Astrocyte (in vitro differentiated cells and primary cell): ENCODE measurements at places on chromosomes 6 and 20. TPM values are rescaled to one million over a fixed set of nuclear protein-coding genes. Genes with fewer than 3 reads are reported as not detected.

GRCh38 chr20:22339091-22339881 is 245.1 kb downstream of the FOXA2 start:
- H3K4me1 ChIP-seq, result no peaks in the 10 kb centered on the region
- H3K36me3 ChIP-seq, result no peaks in the 10 kb centered on the region
- DNase-seq, result peak; percentile 18
- H3K4me3 ChIP-seq, result no peak overlapping the region
- H3K27ac ChIP-seq, result no peak overlapping the region
- H3K27me3 ChIP-seq, result no peaks in the 10 kb centered on the region

GRCh38 chr6:6074190-6074589 is 67.5 kb upstream of the NRN1 start:
- no peaks in the 10 kb centered on the region for H3K36me3 ChIP-seq
- H3K27me3 ChIP-seq, result no peaks in the 10 kb centered on the region
- no peak for DNase-seq
- no peak overlapping the region for H3K27ac ChIP-seq
- no peaks in the 10 kb centered on the region for H3K4me1 ChIP-seq

DNA sequence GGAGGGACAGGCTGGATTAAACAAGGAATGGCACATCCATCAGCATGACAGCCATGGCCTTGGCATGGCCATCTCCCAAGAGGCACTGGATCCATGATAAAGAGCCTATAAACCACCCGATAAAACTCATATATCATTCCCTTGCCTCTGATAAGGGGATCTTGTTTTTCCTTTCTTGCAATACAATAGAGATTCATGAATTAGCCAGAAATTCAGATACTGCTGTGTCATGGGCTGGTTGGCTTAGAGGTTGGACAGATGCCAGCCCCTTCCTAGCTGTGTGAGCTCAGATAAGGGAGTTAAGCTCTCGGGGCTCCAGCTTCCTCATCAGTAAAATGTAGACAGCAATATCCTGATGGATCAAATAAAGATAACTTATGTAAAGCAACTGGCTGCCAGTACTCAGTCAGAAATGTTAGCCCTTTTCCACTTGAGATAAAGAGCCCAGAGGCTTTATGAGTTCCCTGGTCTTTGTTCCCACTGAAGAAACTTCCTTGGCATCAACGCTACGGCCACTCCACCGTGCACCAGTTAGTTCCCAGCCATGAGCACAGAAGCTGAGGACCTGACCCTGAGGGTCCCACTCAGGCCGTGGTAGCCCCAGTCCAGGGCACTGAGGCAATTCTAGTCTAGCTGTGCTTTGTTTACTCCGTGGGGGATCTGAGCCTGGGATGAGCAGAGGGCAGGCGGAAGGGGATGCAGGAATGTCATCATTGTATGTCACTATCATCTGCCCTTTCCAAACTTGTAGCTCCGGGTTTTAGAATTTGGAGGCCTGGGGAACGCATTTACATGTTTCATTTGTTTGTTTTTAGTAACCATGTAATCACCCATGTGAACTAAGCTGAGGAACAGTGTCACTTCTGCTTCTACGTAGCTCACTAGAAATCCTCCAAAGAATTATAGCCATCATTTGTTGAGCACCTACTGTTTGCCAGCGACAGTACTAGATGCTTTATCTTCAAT is 67.2 kb upstream of the TBC1D7 start:
- no peaks in the 10 kb centered on the region for H3K27me3 ChIP-seq
- peaks cover 10% of the 10 kb centered on the region for H3K4me1 ChIP-seq
- peak; percentile 89 for DNase-seq

DNA sequence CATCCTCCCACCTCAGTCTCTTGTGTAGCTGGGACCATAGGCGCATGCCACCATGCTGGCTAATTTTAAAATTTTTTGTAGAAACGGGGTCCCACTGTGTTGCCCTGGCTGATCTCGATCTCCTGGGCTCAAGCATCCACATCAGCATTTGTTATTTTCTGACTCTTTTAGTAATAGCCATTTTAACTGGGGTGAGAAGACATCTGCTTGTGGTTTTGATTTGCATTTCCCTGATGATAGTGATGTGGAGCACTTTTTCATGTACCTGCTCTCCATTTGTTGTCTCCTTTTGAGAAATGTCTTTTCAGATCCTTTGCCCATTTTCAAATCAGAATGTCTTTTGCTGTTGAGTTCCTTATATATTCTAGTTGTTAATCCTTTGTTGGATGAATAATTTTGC is 22.2 kb upstream of the TULP4 start:
- H3K4me1 ChIP-seq, result peaks cover 16% of the 10 kb centered on the region
- DNase-seq, result no peak
- no peaks in the 10 kb centered on the region for H3K27me3 ChIP-seq
- no peaks in the 10 kb centered on the region for H3K36me3 ChIP-seq

DNA sequence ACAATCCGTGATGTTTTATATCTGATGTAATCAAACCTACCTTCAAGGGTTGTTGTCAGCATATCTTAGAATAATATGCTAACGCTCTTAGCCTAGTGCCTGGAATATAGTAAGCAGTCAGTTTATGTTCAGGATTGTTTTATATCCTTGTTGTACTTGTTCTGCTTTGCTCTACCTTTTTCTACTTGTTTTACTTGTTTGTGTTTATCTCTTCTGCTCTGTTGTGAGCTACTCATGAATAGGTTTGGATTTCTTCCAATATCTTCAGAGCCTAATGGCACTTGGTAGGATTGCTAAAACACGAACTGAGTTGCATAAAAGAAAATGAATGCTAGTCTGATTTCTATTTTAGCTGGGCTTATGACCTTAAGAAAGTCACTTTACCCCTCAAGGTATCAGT is 40.1 kb downstream of the DNAH8 start:
- H3K27ac ChIP-seq, result no peak overlapping the region
- no peak for DNase-seq
- H3K4me3 ChIP-seq, result no peak overlapping the region
- H3K36me3 ChIP-seq, result no peaks in the 10 kb centered on the region
- H3K4me1 ChIP-seq, result no peaks in the 10 kb centered on the region

GRCh38 chr6:137729866-137730629 is 137.0 kb upstream of the TNFAIP3 start:
- DNase-seq, result no peak
- H3K4me3 ChIP-seq, result no peak overlapping the region
- no peaks in the 10 kb centered on the region for H3K27me3 ChIP-seq
- no peaks in the 10 kb centered on the region for H3K36me3 ChIP-seq

DNA sequence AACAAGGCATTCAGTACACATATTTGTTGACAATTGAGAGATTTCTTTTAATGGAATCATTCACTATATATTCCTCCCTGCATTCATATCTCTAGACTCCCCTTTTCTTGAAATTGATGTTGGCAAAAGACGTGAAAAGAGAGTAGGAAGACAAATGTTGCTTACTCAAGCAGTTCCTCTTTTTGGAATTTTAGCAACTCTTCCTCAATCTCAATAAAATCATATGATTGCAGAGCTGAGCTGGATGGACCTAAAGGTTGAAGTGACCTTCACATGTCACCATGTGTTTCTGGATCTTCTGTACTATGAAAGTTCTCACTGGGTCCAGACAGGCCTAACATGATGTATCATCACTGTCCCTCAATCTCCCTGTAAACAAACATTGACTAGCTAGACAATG is 18.6 kb downstream of the ADGRF1 start:
- H3K27me3 ChIP-seq, result no peaks in the 10 kb centered on the region
- H3K36me3 ChIP-seq, result no peaks in the 10 kb centered on the region
- H3K4me1 ChIP-seq, result no peaks in the 10 kb centered on the region
- no peak for DNase-seq

DNA sequence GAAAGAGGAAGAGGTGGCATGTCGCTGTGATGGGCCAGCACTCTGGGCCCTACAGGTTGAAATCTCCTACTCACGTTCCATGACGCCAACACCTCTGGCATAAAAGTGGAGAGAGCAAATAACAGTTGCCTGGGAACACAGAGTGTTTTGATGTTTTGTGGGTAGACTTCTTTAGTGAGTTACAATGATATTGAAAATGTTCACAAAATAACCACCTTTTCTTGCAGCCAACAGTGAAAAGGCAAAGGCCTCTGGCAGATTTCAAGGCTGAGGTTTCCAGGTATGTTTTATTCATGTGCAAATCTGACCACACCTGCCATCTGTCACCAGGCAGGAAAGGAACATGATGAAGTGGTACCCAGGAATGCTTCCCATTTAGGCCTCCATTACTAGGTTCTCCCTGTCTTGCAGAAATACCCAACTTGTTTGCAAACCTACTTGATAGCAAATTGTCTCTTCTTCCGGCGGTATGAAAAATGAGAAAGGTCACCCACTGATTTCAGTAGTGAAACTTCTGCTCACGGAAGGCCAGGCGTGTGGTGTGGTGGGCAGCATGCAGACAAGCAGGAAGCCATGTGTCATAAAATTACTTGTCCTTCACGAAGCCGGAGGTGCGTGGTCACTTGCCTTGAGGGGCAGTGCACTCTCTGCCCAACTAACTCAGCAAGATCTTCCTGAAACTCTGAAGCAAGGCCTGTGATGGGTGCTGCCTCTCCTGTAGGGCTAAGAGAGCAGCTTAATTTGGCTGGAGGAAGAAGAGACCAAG is 299.1 kb upstream of the PRDM1 start:
- no peak for DNase-seq
- no peaks in the 10 kb centered on the region for H3K36me3 ChIP-seq
- H3K27me3 ChIP-seq, result no peaks in the 10 kb centered on the region
- H3K4me3 ChIP-seq, result no peak overlapping the region
- H3K27ac ChIP-seq, result no peak overlapping the region

DNA sequence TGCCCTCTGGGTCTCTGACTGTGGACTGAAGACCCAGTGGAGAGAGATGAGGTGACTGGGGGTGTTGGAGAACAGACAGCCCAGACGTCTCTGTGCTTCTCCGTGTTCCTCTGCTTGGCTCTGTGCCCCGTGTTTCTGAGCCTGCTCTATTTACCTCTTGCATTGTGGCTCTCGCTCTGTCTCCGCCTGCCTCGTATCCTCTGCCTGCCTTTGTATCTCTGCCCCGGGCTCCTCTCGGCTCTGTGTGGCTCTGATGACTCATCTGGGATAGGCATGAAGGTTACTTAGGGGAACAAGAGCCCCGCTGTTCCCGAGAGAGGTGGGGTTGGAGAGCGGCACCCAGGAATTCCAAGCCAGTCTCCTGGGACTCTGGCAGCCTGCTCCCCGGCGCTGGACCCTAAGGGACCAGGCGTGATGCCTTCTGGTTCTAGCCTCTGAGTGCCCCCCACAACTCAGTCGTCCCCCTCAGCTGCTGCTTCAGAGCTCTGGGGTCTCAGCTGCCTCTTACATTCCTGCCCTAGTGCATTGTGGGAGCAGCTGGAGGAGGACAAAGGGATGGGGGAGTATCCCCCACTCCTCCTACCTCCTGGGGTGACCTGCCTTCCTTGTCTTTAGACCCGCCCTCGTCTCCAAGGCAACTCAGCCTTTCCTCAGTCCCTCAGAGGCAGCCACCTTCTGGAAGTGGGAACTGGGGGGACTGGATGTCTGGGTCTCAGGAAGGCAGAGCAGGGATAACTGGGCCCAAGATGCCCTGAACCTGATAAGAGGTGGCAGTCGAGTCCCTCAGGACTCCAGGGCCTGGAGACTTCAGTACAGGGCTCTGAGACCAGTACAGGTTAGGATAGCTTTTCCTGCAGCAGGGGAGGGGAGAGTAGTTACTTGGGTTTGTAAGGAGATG is 1.9 kb downstream of the DDR1 start:
- peak overlapping the region; percentile 64 for H3K4me3 ChIP-seq
- H3K4me1 ChIP-seq, result peaks cover 63% of the 10 kb centered on the region
- H3K27ac ChIP-seq, result peak overlapping the region; percentile 65
- H3K27me3 ChIP-seq, result no peaks in the 10 kb centered on the region
- no peaks in the 10 kb centered on the region for H3K36me3 ChIP-seq

GRCh38 chr6:53616450-53617357 is 48.9 kb downstream of the KLHL31 start:
- no peaks in the 10 kb centered on the region for H3K36me3 ChIP-seq
- DNase-seq, result no peak
- H3K4me1 ChIP-seq, result peaks cover 9% of the 10 kb centered on the region

- no peaks in the 10 kb centered on the region for H3K27me3 ChIP-seq
- DNase-seq, result no peak
- no peak overlapping the region for H3K27ac ChIP-seq
- no peaks in the 10 kb centered on the region for H3K4me1 ChIP-seq
- H3K4me3 ChIP-seq, result no peak overlapping the region
Observed at GRCh38 chr20:43691928-43692524, 25.1 kb downstream of the MYBL2 start.

GRCh38 chr6:32483968-32484613 is 44.4 kb downstream of the HLA-DRA start:
- no peaks in the 10 kb centered on the region for H3K27me3 ChIP-seq
- H3K4me1 ChIP-seq, result no peaks in the 10 kb centered on the region
- no peak overlapping the region for H3K27ac ChIP-seq
- H3K4me3 ChIP-seq, result no peak overlapping the region

- peak overlapping the region; percentile 95 for H3K4me3 ChIP-seq
- H3K27ac ChIP-seq, result peak overlapping the region; percentile 41
- DNase-seq, result no peak
- peaks cover 54% of the 10 kb centered on the region for H3K36me3 ChIP-seq
- no peaks in the 10 kb centered on the region for H3K27me3 ChIP-seq
Observed at GRCh38 chr6:134173366-134173725, 120.9 kb upstream of the SLC2A12 start.

DNA sequence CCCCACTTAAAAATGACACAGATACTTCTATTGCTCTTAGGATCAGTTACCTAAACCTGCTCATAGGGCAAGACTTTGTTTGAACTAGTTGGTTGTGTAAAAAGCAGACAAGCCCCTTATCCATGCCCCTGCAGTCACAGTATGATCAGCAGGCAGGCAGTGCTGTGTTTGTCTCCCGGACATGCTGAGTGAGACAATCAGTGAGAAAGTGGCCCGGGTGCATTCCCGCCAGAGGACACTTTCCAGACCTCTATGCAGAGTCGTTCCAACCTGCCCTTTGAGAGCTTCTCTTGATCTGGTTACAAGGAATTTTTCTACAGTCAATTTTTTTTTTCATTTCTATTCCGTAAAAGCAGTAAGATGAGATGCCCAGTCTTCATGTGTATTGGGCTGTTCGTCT is 6.2 kb downstream of the LSM14B start:
- H3K4me1 ChIP-seq, result peaks cover 13% of the 10 kb centered on the region
- H3K27ac ChIP-seq, result no peak overlapping the region
- no peak overlapping the region for H3K4me3 ChIP-seq
- H3K36me3 ChIP-seq, result peaks cover 48% of the 10 kb centered on the region
- DNase-seq, result no peak

DNA sequence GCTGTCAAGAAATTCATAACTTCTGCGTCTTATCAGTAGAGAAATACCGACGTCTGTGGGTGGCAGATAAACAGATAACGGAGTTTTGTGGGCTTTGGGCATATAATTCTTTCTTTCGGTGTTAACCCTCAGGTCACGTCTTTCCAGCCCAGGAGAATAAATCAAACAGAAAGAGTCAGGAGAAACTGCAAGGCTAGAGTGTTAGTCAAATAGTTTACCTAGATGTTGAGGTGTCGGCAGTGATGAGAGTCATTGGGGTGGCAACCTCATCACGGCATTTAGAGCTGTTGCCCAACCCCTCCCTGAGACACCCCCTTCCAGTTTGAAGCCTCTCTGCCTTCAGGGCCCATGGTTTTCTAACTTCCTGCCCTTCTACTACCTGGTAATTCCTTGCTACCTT is 49.5 kb downstream of the ADTRP start:
- H3K36me3 ChIP-seq, result no peaks in the 10 kb centered on the region
- H3K27ac ChIP-seq, result no peak overlapping the region
- no peak overlapping the region for H3K4me3 ChIP-seq

- peaks cover 9% of the 10 kb centered on the region for H3K4me1 ChIP-seq
- H3K27me3 ChIP-seq, result no peaks in the 10 kb centered on the region
- no peaks in the 10 kb centered on the region for H3K36me3 ChIP-seq
- no peak overlapping the region for H3K27ac ChIP-seq
- DNase-seq, result no peak
Observed at GRCh38 chr6:53611889-53612288, 53.7 kb downstream of the KLHL31 start.

RAET1G gene
- total RNA-seq, result not detected in 2 replicates
